Lower lobe of right lung (tissue), 2 donors: ENCODE measurements at places on chromosomes 3 and 15.

- DNase-seq: no peak
These were observed 18.5 kb downstream of the SNUPN start for GRCh38 chr15:75606711-75607699.

GRCh38 chr3:33482111-33482521 is 41.9 kb upstream of the UBP1 start:
- no peak for DNase-seq

- DNase-seq: no peak
These were observed 7.5 kb downstream of the ZNF148 start for GRCh38 chr3:125367403-125368230.

DNA sequence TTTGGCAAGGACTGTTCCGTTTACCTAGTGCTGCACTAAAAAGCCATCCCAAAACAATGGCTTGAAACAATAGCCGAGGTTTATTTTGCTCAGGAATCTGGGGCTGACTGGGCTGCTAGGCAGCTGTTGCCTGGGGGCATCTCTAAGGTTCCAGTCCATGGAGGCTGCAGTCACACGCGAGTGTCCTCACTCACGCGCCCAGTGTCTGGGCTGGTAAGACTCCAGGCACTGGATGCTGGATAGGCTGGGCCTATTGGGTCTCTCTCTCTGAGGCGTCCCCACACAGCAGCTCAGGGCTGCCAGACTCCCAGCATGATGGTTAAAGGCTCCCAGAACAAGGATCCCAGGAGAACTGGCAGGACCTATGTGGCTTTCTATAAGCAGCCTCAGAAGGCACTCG is 34.2 kb downstream of the ALS2CL start:
- DNase-seq: no peak

GRCh38 chr15:51218299-51218938 is 120.0 kb downstream of the CYP19A1 start:
- no peak for DNase-seq

DNA sequence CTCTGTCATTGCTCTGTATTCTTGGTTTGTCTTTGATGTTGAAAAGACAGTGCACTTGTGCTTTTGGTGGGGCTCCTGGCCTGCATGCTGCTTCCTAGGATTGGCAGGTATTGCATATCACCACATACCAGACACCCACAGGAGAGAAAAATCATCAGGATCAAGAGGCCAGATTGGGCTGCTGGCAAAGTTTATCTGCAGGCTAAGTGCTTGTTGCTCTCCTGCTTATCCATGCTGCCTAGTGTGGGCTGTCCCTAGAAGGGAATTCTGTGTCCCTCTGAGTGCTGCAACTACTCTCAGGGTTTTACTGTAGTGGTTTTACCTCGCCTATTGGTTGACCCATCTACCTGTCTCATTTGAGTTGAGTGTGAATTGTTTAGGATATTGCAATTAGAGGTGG is 833 bp upstream of the SLC22A13 start:
- DNase-seq: no peak
